Osteoblast (primary cell): ENCODE measurements at places on chromosomes 11 and 22. TPM values are rescaled to one million over a fixed set of nuclear protein-coding genes. Genes with fewer than 3 reads are reported as not detected.

DNA sequence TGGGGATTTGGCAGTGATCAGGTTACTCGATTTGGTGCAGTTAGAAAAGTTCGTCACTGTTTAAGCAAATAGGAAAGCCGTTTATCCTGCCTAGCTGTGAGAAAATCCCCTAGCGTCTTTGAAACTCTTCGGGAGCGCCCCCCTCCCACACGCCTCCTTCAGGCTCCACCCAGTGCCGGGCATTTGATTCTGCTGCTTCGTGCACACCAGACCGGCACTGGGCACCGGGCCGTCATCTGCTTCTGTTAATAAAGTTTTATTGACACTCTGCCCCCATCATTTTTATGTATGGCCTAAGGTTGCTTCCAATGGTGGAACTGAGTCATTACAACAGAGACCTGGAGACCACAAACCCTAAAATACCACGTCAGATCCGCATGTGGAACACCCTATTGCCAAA is 50.9 kb downstream of the IGF2 start:
- H3K27me3 ChIP-seq = no peaks in the 10 kb centered on the region
- peak; percentile 72 for DNase-seq
- H3K4me1 ChIP-seq = peaks cover 4% of the 10 kb centered on the region
- H3K36me3 ChIP-seq = no peaks in the 10 kb centered on the region
- no peak overlapping the region for H3K27ac ChIP-seq
- H3K4me3 ChIP-seq = no peak overlapping the region

GRCh38 chr22:32313532-32313931 is 44.1 kb upstream of the RFPL3 start:
- H3K27me3 ChIP-seq = no peaks in the 10 kb centered on the region
- no peak overlapping the region for H3K4me3 ChIP-seq
- no peak for DNase-seq
- H3K4me1 ChIP-seq = no peaks in the 10 kb centered on the region

DNA sequence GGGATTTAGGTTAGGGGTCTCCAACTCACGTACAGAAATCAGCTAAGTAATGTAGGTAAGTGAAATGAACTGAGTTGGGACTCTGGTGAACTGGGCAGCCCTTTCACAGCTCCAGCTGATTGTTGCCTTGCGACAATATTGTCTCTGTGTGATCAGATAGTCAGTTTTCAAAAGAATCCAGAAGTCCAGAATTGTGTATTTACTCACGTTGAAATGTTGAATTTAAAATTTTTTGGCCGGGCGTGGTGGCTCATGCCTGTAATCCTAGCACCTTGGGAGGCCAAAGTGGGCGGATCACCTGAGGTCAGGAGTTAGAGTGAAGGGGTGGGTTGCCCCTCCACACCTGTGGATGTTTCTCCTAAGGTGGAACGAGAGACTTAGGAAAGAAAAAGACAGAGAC is 18.8 kb upstream of the WDR74 start:
- H3K36me3 ChIP-seq = peaks cover 20% of the 10 kb centered on the region
- no peak overlapping the region for H3K27ac ChIP-seq
- H3K4me1 ChIP-seq = peaks cover 27% of the 10 kb centered on the region

DNA sequence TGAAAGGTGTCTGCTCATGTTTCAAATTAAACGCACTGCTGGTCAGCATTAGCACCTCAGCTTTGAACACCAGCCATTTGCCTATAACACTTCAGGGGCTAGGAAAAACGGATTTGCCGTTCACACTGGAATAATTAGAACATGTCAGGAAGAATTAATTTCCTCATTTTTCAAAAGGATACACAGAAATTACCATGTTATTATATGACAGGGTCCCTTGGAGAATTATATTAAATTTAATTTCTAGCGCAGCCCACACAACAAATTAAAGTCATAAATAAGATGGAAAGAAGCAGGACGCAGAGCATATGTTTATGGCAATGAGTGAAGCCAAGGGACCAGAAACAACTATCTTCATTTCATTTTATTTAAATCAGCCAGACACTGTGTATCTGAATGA is 83.8 kb upstream of the SOX6 start:
- H3K27ac ChIP-seq = no peak overlapping the region
- no peaks in the 10 kb centered on the region for H3K27me3 ChIP-seq
- H3K36me3 ChIP-seq = no peaks in the 10 kb centered on the region
- DNase-seq = no peak
- H3K4me3 ChIP-seq = no peak overlapping the region
- H3K4me1 ChIP-seq = no peaks in the 10 kb centered on the region

DNA sequence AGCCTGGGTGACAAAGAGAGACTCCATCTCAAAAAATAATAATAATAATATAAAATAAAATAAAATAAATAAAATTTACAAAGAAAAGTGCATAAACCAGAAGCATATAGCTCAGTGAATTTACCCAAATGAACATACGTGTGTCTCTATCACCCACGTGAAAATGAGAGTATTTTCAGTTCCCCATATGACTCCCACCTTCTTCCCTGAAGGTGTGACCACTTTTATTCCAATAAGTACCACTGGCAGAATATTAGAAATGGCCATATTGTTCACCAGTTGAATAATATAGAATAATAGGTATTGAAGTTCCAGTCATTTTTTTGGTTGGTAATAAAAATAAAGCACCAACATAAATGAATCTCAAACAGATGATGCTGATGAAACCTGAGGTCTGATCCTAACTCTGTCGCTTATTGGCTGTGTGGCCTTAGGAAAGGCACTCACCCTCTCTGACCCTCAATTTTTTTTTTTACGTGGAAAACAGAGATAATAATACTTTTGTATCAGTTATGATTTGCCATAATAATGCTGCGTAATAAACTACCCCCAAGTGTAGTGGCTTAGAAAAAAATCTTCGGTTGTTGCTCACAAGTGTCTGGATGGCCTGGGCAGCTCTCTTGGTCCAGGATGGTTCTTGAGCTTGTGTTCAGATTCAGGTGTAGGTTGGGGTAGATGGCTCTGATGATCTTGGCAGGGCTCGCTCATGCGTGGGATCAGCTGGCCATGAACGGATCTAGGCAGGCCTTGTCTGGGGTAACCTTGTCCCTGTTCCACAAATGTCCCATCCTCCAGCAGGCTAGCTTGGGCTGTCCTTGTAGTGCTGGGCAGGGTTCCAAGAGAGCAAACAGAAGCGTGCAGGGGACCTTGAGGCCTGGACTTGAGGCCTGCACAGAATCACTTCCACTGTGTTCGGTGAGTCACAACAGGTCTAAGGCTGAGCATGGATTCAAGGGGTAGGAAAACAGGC is 88.1 kb downstream of the MYO18B start:
- H3K27ac ChIP-seq = no peak overlapping the region
- no peaks in the 10 kb centered on the region for H3K27me3 ChIP-seq
- no peaks in the 10 kb centered on the region for H3K4me1 ChIP-seq
- no peak for DNase-seq
- H3K4me3 ChIP-seq = no peak overlapping the region

GRCh38 chr11:103380031-103380430 is 270.8 kb downstream of the DYNC2H1 start:
- no peak for DNase-seq
- H3K36me3 ChIP-seq = peaks cover 1% of the 10 kb centered on the region
- peaks cover 5% of the 10 kb centered on the region for H3K4me1 ChIP-seq

GRCh38 chr22:33328789-33329296 is 270.7 kb upstream of the SYN3 start:
- H3K4me1 ChIP-seq = no peaks in the 10 kb centered on the region
- H3K27ac ChIP-seq = no peak overlapping the region
- no peaks in the 10 kb centered on the region for H3K36me3 ChIP-seq
- no peak overlapping the region for H3K4me3 ChIP-seq
- peak; percentile 22 for DNase-seq
- H3K27me3 ChIP-seq = no peaks in the 10 kb centered on the region

DNA sequence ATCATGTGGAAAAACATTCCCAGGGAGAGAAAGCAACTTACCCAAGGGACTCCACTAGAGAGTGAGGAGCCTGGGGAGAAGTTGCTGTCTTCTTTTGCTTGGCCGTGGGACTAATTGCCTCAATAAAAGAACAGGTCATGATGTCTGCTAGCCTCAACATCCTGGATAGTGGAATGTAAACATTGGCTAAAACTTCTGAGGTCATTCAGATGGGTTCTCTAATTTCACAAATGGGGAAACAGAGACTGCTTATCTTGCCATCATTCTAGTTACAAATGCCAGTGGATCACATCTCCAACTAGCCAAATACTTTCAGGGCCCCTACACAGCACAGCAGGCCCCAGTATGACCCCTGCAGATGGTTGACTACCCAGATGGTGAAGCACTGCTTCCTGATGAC is 28.4 kb upstream of the PAMR1 start:
- H3K27me3 ChIP-seq = no peaks in the 10 kb centered on the region
- peak; percentile 84 for DNase-seq
- H3K4me1 ChIP-seq = peaks cover 46% of the 10 kb centered on the region

GRCh38 chr11:64056213-64056785 is 20.6 kb downstream of the FLRT1 start:
- H3K27me3 ChIP-seq = peaks cover 5% of the 10 kb centered on the region
- H3K27ac ChIP-seq = no peak overlapping the region
- no peaks in the 10 kb centered on the region for H3K36me3 ChIP-seq
- peaks cover 10% of the 10 kb centered on the region for H3K4me1 ChIP-seq
- no peak for DNase-seq

DNA sequence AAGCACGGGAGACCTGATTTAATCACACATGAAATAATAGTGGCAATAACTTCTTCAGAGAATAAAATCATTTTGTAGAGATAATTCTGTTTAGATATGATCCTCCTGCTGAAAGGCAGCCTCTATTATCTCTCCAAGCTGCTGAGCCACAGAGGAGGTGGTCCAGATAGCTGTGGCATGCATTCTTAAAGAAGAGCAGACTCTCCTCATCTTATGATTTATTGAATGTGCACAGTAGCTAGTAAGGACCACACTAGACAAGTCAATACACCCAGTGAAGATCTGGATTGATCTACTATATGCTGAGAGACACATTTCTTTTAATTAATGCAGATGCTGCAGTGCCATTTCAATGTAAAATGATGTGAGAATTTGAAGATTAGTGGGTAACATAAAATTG is 552.9 kb upstream of the ANO3 start:
- H3K4me3 ChIP-seq = no peak overlapping the region
- H3K27me3 ChIP-seq = no peaks in the 10 kb centered on the region
- H3K36me3 ChIP-seq = no peaks in the 10 kb centered on the region
- DNase-seq = no peak

DNA sequence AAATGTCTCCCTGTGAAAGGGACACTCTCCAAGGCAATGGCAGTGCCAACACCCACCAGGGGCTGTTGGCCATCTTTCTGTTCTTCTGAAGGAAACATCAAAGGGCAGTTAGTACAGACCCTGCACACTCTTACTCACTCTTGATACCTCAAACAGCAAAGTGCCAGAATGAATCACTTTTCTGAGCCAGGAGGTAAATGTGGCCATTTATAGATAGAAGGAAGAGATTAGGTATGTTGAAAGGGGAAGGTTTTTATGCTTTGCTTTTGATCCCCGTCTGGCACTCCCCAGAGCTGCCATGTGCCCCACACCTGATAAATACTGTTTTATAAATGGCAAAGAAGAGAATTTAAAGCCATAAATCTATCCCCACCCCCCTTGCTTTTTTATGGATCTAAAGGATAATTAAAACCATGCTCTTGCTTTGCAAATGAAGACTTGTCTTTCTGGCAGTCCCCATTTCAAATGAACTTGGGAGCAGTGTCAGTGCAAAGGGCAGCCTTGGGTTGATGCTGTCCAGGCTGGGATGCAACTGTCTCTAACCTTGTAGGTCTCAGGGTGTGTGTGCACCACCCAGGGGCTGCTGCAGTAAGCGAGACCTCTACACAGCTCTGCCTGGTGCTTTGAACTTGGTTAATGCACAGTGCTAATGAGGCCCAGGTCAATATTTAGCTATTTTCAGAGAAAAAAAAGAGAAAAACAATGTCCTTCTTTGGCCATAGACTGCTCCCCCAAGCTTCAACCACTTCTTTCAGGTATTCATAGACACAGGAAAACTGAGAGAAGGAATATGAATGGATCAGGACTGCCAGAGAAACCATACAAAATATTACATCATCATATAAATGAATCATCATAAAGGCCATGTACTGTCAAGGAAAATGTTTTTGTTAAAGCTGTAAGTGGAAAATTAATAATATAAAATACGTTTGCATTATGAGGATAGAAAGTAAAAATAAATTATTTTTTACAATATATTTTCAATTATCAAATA is 207.5 kb downstream of the ETS1 start:
- DNase-seq = peak; percentile 6
- H3K27ac ChIP-seq = no peak overlapping the region
- H3K4me1 ChIP-seq = no peaks in the 10 kb centered on the region
- H3K27me3 ChIP-seq = no peaks in the 10 kb centered on the region
- H3K36me3 ChIP-seq = no peaks in the 10 kb centered on the region

DNA sequence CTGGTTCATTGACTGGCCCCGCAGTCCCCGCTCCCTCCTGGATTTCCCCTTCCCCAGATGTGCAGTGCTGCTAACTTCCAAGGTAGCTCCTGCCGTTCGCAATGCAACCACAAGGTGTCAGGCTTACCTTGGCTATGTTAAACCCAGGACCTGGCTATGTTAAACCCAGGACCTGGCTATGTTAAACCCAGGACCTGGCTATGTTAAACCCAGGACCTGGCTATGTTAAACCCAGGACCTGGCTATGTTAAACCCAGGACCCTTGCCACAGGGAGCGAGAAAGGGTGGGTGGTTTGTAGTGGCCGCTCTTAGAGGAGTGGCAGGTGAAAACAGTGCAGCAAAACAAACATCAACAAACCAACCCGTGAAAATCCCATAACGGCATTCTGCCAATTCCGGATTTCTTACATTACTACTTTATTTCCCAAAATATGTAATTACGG is 2.9 kb upstream of the ADAMTS8 start:
- DNase-seq = peak; percentile 96
- no peaks in the 10 kb centered on the region for H3K36me3 ChIP-seq
- no peak overlapping the region for H3K27ac ChIP-seq

GRCh38 chr11:10303558-10304363 is 1.1 kb upstream of the ADM start:
- DNase-seq = no peak
- H3K27me3 ChIP-seq = no peaks in the 10 kb centered on the region

Gene OR6A2
- 0.36 and 0.59 TPM in 2 replicates for total RNA-seq

Gene GNG3
- not detected in 2 replicates for total RNA-seq

Gene ZNF280B
- total RNA-seq = 1.1 and 1.5 TPM in 2 replicates

Gene MMP8
- total RNA-seq = under 0.01 TPM in 1 of 2 replicates, not detected in the other

Gene MYBPC3
- total RNA-seq = not detected in 2 replicates

Gene MPZL3
- total RNA-seq = 1.5 and 1.8 TPM in 2 replicates

Gene KRTAP5-10
- 0.36 TPM in 1 of 2 replicates, not detected in the other for total RNA-seq

Gene INPP5J
- total RNA-seq = under 0.01 and 0.36 TPM in 2 replicates

Gene OR8B2
- total RNA-seq = not detected in 2 replicates
